ENCODE measurements at places on chromosomes 2 and 18.

DNA sequence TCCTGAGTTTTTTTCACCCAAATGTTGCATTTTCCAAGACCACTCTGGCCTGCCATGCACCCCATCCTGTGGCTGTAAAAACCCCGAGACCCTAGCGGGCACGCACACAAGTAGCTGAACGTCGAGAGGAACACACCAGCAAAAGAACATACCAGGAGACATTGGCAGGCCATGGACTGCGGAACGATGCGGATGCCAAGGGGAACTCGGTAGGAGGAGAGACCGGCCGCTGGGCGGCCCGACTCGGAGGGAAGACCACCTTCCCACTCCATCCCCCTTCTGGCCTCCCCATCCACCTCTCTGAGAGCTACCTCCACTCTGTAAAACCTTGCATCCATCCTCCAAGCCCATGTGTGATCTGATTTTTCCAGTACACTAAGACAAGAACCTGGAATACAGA is 105.5 kb upstream of the CELF4 start:
- no peak for DNase-seq

- no peak for DNase-seq
Observed at GRCh38 chr2:65164426-65164891, 34.6 kb upstream of the RAB1A start.

GRCh38 chr2:36526226-36526625 is 71.7 kb downstream of the FEZ2 start:
- no peak for DNase-seq

GRCh38 chr18:76620321-76621170 is 125.5 kb upstream of the ZNF516 start:
- no peak for DNase-seq

- no peak for DNase-seq
Observed at GRCh38 chr2:195548198-195548940, 108.7 kb upstream of the SLC39A10 start.

- no peak for DNase-seq
Observed at GRCh38 chr2:30095402-30095801, 51.4 kb upstream of the YPEL5 start.

DNA sequence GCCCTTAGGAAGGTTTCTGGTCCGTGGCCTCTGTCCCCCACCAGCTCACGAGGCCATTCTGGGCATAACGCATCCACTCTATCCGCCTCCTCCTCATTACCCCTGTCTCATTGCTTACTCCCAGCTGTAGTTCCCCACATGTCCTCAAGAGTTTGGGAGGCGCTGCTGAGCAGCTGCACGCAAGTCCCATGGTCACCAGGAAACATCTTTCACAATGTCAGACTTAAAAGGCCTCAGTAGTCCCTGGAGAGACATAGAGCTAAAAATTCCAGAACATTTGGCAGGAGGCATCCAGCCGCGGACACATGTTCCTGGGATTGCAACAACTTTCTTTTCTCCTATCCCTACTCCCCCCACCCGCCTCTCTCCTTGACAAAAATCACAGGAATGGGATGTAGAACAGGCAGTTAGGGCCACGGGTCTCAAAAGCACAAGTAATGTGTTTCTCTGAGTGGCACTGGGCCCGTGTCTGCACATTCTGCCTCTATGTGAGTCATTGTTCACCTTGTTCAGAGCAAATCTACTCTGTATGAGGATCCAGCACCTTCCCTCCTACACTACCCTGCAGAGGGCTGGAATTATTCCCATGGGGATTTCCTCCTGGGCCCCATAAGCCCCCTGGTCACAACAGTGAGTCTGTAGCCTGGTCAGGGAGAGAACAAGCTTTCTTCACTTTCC is 8.1 kb downstream of the LBH start:
- DNase-seq: no peak

GRCh38 chr2:96271995-96272394 is 6.0 kb downstream of the CIAO1 start:
- no peak for DNase-seq

DNA sequence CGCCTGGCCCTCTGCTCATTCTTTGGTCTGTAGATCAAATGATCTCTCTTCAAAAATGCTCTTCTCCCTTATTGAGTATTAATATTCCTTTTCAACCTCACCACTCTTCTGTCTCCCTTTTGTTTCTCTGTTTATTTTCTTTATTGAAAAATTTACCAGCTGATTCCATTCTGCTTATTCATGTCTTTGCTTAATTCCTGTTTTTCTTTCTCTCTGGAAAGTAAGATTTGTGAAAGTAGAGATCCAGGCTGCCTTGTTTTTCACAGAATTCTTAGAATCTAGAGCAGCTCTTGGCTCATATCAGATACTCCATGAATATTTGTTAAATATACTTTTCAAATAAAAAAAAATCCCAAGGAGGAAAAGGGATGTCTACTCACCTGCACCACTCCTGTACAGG is 157.0 kb downstream of the DOCK10 start:
- no peak for DNase-seq

DNA sequence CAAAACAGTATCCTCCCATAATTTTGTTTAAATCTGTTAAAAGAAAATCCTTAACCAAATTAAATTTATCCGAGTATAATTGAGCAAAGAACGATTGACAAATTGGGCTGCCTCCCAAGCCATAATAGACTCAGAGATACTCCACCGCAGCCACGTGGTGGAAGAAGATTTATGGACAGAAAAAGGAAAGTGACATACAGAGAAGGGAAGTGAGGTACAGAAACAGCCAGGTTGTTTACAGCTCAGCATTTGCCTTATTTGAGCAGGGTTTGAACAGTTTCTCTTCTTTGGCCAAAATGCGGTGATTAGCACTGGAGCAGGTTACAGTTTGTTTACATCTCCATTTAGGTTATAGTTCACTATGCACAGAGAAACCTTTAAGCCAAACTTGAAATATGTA is 60.8 kb downstream of the KYNU start:
- no peak for DNase-seq

- DNase-seq: no peak
Observed at GRCh38 chr2:115277366-115277765, 834.9 kb downstream of the DPP10 start.

DNA sequence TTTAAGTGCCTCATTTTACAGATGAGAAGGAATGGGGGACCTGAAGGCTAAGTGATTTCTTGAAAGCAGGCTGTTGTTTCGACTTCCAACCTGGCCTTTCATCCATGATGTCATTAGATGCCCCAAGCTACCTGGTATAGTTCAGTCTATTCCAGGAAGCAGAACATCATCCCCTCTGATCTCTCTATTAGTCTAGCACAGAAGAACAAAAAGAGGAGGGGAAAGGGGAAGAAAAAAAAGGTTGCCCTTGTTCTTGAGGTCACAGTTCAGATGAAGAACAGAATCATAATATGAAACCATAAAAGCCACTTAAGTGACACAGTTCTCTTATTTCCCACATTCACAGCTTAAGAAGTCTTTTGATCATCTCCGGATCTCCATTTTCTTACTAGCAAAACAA is 386.2 kb upstream of the HNRNPA3 start:
- no peak for DNase-seq

DNA sequence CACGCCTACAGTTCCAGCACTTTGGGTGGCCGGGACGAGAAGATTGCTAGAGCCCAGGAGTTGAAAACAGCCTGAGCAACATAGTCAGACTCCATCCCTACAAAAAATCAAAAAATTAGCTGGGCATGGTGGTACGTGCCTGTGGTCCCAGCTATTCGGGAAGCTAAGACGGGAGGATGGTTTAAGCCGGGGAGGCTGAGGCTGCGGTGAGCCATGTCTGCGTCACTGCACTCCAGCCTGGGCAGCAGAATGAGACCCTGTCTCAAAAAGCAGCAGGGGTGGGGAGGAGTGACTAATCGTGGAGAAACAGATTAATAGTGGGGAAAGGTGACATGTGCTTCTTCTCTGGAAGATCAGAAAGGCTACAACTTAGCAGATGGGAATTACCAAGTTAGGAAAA is 58.1 kb upstream of the GPC1 start:
- no peak for DNase-seq

- no peak for DNase-seq
Observed at GRCh38 chr18:44946529-44947113, 265.9 kb downstream of the SETBP1 start.

- DNase-seq: no peak
Observed at GRCh38 chr2:204880928-204881327, 335.7 kb downstream of the PARD3B start.

DNA sequence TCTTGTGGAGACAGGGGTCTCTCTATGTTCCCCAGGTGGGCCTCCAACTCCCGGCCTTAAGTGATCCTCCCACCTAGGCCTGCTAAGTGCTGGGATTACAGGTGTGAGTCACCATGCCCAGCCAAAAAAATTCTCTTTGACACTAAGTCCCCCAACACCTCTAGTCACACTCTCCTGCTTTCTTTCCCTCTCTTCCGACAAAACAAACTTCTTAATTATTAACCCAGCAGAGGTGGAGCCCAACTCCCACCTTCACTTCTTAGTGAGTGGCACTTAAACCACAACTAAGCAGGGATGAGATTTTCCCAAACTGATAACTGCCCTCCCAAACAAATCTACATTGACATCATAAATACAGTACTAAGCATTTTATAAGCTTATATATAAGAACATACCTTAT is 60.5 kb upstream of the PMAIP1 start:
- no peak for DNase-seq

- DNase-seq: no peak
Observed at GRCh38 chr2:235077046-235077445, 125.2 kb downstream of the SH3BP4 start.

- no peak for DNase-seq
Observed at GRCh38 chr2:241412144-241412543, 56.1 kb downstream of the FARP2 start.

GRCh38 chr2:240425236-240425615 is 10.2 kb upstream of the GPC1 start:
- DNase-seq: no peak

GRCh38 chr2:203209538-203209937 is 29.3 kb upstream of the CYP20A1 start:
- DNase-seq: no peak

- DNase-seq: no peak
Observed at GRCh38 chr2:200679127-200679526, 93.3 kb downstream of the AOX1 start.

- DNase-seq: no peak
Observed at GRCh38 chr2:113964436-113964835, 74.5 kb downstream of the ACTR3 start.

DNA sequence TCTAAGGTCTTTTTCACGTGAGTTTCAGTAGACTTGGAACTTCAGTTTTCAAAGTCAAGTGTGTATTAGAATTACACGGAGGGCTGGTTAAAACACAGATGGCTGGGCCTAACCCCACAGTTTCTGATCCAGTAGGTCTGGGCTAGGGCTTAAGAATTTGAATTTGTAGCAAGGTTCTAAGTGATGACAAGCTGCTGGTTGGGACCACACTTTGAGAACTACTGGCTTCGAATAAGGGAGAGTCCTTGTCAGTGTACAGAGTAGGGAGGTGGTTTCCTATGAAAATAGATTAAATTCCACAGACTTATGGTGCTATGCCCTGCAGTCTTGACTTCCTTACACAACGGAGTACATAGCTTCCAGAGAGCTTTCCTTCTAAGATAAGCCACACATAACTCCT is 4.5 kb downstream of the RHOB start:
- DNase-seq: no peak

GRCh38 chr2:222300726-222301052 is 1.9 kb upstream of the PAX3 start:
- DNase-seq: no peak

GRCh38 chr2:6866275-6866671 is 566 bp upstream of the CMPK2 start:
- DNase-seq: no peak

DNA sequence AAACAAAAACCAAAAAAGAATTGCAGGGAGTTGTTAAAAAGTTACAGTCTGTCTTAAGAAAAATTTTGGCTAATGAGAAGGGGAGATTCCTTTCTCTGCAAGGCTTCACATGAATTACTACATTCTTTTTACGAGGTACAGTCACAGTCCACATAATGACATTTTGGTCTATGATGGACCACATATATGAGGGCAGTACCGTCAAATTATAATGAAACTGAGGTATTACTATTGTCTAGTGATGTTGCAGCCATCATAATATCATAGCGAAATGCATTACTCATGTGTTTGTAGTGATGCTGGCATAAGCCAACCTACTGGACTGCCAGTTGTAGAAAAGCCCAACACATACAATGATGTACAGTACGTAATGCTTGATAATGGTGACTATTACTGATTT is 12.5 kb downstream of the SERPINB7 start:
- no peak for DNase-seq

DNA sequence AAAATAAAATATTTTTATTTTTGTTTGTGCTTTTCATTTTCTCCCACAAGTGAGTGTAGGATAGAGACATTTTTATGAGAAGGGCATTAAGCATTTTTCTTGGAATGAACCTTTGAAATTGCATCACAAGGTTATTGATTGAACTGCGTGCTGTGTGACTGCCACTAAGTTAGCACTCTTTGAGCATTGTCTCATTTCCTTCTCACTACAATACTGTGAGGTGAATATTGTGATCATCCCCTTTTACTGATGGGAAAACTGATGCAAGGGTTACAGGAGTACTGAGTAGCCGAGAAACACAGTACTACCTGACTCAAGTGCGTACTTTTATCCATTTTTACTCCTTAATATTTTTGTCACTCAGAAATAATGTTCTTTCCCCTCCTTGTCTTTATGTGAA is 2.0 kb downstream of the NBEAL1 start:
- no peak for DNase-seq

GRCh38 chr2:16899958-16900357 is 234.3 kb upstream of the CYRIA start:
- DNase-seq: no peak

- DNase-seq: no peak
Observed at GRCh38 chr18:55522011-55522410, 66.0 kb downstream of the TCF4 start.
